ENCODE measurements at places on chromosomes 7 and 10.

GRCh38 chr10:52455098-52455497, 141.0 kb downstream of the DKK1 start:
- DNase-seq, result no peak

DNA sequence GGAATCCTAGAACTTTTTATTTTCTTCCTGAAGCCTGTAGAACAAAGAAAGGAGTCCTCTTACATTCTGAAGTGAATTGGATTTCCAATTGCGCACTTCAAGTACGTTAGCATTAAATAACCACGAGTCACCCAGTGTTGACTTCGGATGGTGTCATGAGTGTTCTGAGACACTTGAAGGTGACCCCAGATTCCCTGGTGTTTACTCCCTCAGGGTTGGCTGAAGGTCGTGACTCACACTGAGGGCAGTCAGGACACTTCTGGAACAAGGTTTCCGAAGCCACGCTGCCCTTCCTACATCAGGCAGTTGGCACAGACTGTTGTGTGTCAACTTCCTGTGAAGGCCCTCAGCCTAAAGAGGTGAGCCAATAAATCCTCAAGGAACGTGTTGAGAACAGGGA, 186.6 kb upstream of the CELF2 start:
- DNase-seq, result no peak

GRCh38 chr10:106439366-106439765, 725.1 kb downstream of the SORCS1 start:
- DNase-seq, result no peak

GRCh38 chr7:33986951-33987947, 81.9 kb downstream of the BMPER start:
- no peak for DNase-seq

DNA sequence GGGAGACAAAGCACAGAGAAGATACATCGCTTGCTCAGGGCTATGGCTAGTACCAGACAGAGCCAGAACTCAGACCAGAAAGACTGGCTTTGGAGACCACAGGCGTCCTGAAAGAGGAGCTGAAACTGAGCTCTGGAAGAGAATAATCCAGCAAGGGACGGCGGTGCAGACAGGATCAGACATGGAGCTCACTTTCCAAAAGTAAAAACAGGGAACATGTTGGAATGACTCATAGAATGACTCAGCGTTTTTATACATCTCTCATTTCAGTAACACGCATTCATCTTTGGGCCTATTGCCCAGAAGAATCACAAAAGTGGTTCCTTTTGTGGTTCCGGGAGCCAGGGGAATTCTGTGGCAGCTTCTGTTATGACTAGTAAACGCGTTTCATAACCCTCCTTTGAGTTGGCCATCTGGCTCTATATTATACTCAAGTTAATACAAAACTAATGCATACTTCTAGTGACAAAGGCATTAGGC, 37.2 kb downstream of the PLEKHS1 start:
- no peak for DNase-seq

- DNase-seq, result no peak
These were observed 125.8 kb downstream of the TPST1 start for GRCh38 chr7:66330961-66331360.

DNA sequence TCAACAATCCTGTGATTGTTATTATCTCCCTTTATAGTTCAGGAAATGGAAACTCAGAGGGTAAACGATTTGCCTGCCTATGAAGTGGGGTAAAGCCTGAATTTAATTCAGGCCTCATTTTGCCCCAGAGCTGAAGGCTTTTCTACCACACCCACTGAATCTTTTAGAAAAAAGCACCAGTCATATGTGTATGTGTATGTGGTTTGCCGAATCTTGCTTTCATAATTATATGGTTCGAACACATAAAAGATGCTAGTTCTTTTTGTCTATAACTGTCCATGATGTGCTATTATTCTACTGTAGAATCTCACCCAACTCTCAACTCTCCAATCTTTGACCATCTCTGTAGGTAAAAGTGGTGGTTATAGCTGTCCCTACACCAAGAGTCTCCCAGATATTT, 83.6 kb downstream of the MYOF start:
- no peak for DNase-seq

- DNase-seq, result no peak
These were observed 9.6 kb downstream of the RET start for GRCh38 chr10:43086321-43086942.

DNA sequence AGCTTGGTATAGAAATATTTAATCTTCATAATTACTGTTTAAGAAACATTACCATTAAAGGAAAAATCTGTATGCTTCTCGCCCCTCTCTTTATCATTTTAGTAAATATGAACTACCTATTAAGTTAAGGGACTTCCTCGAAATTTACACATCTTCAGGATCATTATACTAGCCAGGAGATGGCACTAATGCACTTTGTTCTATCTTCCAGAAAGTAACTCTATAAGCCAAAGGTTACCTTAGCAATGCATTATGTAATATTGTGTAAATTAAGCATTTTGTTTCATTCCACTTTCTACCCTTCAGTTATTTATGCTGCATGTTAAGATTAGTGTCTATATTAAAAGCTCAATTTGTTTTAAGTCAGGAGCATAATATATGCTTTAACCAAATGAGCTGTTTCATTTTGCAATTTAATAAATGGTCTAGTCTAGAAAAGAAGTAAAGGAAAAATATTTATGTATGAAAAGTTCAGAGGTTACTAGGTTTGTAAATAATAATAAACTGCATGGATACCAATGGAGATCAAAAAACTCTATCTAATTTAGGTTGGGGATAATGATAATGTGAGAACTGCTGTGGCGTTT, 128.5 kb downstream of the ANKRD7 start:
- peak; percentile 28 for DNase-seq

- no peak for DNase-seq
These were observed 382.4 kb downstream of the ARL4A start for GRCh38 chr7:13069841-13070240.

DNA sequence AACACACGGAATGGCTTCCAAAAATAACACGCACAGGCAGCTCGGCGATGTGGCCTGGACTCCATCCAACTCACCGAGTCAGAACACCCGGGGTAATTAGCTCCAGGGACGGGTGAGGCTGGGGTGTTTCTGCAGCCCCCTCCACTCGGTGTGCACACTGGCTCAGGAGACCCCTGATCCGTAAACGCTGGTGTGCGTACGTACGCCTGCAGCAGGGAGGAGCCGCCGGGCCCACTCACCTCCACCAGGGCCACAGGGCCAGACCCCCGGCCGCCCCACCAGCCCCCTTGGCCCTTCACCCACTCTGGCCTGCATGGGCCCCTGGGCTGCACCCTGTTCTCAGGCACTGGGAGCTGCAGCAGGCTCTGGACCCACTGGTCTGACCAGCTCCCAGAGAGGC, 22.4 kb upstream of the UTF1 start:
- no peak for DNase-seq

GRCh38 chr10:30192846-30193608, 133.6 kb upstream of the JCAD start:
- DNase-seq, result no peak

GRCh38 chr10:5663692-5664427, 2.5 kb downstream of the ASB13 start:
- no peak for DNase-seq

DNA sequence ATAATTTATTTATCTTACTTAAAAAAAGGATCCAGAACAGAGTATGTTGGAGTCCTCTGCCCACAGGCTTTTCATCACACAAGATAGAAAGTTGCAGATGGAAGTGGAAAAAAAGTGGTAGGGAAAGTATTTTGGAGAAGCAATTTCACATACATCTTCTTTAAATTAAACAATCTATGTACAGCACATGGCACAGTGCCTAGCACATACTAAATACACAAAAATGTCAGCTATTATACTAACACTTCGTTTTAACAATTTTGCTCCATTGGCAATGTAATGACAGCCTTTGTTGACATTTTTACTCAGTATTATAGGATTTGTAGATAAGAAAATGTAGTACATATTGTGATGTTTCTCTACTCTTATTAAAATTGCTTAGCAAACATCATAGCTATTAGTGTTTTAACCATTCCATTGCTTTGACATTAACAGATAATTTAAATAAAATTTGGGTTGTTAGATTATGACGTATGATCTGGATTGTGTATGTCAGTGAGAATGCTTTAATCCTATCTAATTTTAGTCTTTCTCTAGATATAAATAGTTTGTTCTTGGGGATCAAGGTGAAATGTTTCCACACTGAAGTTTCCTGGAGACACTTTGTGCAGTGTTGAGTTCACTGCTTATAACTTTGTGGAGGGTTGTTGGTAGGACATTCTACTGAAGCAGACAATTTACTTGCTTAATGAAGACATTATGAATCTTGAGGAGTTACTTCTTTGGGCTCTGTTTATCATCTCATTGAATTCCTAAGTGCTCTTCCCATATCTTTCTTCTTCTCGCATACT, 202.8 kb upstream of the DKK1 start:
- DNase-seq, result no peak

- DNase-seq, result peak; percentile 31
These were observed 6.5 kb downstream of the DUSP5 start for GRCh38 chr10:110504111-110504735.

GRCh38 chr7:46744957-46745706, 824.1 kb upstream of the IGFBP3 start:
- no peak for DNase-seq

DNA sequence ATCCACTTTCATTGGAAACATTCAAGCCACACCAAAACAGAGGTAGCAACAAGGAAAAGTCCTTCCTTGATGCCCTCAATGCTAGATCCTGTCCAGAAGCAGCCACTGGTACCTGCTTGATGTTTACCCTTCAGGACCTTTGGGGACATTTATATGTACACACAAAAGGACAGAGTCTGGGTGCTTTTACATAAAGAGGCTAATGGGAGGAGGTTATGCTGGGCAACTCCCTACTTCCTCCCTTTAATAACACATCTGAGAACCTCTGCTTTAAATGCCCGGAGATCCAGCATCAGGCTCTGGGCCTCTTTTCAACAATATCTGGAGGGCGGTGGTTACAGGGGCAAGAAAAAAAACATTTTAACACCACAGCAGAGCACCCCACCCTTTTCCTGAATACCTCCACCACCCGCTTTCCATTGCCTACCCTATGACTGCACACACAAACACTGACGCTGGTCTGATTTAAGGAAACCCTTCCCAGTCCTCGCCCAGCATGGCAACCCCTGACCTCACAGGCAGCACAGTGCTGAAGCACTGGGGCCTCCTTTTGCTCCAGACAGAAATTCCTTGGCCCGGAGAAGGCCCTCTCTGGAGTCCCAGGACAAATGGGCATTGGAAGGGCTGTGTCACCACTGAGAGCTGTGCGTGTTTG, 39.3 kb upstream of the DUSP5 start:
- no peak for DNase-seq

DNA sequence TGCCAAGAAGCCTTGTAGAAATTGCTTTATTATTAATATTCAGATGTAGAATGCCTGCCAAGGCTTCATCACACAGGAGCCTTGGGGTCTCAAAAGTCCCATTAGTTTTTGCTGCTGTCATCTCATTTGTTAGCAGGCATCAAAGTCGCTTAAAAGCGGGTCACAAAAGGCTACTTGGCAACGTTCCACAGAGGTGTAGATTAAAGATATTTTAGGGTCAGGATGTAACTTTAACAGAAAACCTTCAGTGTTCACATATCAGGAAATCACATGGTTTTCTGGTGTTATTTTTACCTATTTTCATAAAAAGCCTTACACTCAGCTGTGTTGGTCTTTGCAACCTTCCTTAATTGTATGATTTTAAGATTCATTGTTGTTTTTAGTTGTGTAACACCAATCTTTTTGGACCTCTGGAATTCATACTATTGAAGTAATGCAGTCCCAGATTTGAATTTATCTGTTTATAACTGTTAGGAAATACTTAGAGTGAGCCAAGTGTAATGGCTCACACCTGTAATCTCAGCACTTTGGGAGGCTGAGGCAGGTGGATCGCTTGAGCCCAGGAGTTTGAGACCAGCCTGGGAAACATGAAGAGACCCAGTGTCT, 65.3 kb downstream of the TET1 start:
- no peak for DNase-seq

GRCh38 chr10:36669615-36670352, 455.6 kb upstream of the ANKRD30A start:
- no peak for DNase-seq
